ENCODE measurements at places on chromosomes 3 and 15.

- DNase-seq, result no peak
Measured at GRCh38 chr3:186966406-186966805, 36.1 kb downstream of the ST6GAL1 start.

DNA sequence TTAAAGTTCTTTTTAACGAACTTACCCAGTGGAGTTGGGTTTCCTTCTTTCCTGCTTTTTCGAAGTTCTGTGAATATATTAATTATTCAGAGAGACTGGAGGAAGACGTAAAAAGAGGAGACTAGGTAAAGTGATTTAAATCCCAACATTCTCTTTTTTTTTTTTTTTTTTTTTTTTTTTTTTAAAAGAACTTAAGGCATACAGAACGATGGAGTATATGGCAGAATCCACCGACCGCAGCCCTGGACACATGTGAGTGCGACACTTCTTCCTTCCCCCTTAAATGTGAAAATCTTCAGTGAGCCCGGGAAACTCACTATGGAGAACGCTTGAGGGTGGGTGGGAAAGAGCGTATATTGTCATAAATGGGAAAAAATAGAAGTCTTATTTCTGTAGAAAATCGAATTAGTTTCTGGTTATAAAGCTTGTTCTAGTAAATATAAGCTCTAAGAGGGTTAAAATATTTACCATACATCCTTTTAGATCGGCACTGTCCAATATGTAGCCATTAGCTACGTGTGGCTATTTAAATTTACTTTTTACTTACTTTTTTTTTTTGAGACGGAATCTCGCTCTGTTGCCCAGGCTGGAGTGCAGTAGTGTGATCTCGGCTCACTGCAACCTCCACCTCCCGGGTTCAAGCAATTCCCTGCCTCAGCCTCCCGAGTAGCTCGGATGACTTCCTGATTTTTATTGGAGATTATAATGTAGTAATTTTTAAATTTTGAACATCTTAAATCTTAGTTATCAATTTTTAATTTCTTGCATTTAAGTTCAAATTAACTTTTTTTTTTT, 892 bp downstream of the NMD3 start:
- no peak for DNase-seq

DNA sequence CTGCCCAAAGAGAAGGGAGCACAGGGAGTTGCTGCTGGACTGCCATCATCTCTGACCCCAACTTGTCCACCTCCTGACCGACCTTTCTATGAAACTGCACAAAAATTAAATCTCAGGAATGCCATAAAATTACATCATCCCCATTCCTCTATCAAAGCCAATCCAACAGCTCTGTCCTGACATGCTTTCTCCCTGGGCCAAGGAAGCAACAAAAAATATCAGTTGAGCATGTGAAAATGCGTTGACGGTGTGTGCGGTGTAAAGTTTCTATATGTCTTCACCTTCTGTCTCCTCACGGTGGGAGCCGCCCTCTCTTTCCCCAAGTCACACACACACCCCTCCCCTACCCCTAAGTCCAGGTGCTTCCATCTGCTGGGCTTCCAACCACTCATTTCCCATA, 3.6 kb upstream of the ZNF774 start:
- DNase-seq, result no peak

DNA sequence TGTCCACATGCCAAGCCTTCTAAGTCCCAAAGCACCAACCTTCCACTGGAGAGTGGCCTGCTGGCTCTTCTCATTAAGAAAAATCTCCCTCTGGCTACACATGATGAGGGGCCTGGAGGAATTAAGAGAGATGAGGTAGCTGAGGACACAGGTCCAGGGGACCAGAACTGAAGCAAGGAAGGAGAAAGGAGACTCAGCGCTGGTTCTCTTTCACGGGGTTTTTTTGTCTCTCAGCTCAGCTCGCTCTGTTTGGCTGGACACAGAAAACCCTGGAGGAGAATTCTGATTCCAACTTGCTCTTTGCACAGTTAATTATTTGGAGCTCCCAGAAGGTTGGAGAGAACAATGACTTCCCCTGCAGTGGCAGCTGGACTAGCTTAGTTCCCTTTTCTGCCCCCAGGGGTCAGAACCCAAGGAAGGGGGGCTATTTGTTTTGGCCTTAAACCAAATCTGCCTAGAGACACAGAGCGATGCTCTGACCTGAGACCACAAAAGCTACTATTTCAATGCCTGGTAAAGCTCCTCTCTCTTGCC, 507.6 kb downstream of the FHIT start:
- DNase-seq, result peak; percentile 24

DNA sequence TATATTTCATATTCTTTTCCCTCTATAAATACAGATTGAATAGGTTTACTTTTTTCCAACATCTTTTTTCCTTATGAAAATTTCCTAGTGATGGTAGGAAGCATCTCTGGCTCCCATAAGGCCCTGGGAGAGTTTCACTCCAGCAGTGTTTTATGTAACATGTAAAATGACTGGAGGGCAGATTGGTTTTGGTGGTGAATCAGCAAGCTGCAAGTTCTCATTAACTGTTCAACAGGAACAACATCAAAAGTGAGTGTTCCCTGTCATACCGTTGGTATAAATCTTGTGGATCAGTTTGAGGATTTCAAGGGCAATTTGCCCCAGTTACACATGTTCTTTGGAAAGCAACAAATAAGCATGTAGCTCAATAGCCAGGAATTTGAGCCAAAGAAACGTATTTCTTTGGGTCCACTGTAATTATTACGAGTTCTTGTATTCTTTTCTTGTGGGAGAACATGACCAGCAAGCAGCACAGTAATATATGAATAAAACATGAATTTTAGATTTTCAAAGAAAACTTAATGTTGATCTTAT, 345.7 kb downstream of the SV2B start:
- DNase-seq, result no peak

DNA sequence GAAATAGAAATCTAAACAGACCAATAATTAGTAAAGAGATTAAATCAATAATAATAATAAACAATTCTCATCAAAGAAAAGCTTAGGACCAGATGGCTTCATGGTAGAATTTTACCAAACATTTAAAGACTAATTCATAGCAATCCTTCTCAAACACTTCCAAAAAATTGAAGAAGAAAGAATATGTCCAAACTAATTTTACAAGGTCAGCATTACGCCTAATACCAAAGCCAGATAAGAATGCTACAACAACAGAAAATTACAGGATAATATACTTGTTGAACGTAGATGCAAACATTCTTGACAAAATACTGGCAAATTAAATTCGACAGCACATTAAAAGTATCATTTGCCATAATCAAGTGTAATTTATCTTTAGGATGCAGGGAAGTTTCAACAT, 36.1 kb upstream of the CADM2 start:
- no peak for DNase-seq

DNA sequence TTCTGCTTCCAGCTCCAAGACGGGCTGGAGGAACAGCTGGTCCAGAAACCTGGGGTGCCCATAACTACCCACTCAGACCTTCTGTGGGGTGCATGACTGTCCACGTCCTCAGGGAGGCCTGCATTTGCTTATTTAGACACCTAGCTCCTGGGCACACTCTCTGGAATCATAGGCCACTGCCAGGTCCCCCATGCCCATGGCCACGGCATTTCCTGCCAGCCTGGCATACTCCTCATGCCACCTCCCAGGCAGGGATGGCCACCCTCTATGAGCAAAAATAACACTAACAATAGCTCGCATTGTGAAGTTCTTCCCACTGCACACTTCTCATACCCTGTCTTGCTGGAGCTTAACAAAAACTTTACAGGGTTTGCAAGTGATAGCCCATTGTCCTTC, 166.9 kb upstream of the TPM1 start:
- no peak for DNase-seq

DNA sequence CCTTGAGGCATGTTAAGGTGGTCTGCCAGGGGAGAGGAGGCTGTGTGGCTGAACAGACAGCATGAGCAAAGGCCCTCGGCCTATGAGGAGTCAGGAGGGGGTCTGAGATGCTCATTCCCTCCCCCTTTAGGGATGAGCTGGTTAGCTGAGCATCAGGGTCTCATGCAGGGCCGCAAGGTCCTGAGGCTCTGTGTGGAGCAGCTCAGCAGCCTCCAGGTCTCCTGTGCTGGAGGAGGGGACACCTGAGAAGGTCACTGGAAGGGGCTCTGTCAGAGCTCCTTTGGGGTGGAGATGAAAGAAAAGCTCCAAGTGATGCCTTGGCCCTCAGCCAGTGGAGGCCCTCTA, 67.1 kb downstream of the RASGRF1 start:
- DNase-seq, result no peak

GRCh38 chr15:100340721-100341238, 995 bp downstream of the ADAMTS17 start:
- DNase-seq, result no peak

DNA sequence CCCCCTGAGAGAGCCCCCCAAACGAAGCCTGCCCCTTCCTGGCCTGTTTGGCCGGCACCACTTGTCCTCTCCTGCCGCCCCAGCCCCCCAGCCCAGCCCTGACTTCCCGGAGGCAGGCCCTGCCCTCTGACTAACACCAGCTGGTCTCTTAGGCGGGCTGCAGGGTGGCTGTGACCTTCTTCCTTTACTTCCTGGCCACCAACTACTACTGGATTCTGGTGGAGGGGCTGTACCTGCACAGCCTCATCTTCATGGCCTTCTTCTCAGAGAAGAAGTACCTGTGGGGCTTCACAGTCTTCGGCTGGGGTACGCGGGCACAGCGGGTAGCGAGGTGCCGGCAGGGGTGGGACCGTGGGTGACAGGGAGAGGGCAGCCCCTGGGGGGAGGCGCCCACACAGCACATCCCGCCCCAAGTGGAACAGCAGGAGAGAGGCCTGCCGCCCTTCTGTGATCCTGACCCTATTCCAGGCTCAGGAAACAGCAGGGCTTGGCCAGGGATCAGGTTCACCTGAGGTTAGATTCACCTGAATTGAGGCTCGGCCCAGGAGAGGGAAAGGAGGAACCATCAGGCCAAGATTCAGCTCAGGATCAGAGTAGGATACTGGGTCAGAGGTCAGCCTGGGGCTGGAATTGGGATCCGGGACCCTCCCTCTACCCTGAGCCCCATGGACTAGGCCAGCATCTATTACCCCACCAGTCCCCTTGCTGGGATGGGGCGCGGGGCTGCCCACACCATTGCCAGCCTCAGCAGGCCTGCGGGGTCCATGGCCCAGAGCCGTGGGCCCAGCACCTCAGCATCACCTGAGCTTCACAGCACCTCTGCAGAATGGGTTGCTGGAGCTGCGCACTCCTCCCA, 21.9 kb downstream of the PTH1R start:
- DNase-seq, result no peak

GRCh38 chr3:18937574-18937973, 210.7 kb upstream of the KCNH8 start:
- no peak for DNase-seq

DNA sequence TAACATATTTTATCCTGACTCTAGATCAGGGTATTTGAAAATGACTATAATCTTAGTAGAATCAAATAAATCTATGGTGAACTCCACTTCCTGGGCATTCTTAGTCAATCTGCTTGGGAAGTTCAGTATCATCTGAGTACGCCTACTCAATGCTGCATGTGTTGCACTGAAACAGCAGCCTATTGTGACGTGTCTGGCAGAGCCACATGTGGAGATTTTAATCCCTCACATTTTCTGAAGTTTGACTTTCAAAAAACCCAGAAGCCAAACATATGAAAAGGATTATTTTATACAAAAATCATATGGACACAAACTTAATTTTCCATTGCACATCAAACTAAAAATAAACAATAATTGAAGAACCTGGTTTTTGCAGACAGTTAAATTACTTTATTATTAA, 798.3 kb downstream of the ROBO1 start:
- peak; percentile 67 for DNase-seq

GRCh38 chr3:55585856-55586255, 98.8 kb upstream of the WNT5A start:
- no peak for DNase-seq

DNA sequence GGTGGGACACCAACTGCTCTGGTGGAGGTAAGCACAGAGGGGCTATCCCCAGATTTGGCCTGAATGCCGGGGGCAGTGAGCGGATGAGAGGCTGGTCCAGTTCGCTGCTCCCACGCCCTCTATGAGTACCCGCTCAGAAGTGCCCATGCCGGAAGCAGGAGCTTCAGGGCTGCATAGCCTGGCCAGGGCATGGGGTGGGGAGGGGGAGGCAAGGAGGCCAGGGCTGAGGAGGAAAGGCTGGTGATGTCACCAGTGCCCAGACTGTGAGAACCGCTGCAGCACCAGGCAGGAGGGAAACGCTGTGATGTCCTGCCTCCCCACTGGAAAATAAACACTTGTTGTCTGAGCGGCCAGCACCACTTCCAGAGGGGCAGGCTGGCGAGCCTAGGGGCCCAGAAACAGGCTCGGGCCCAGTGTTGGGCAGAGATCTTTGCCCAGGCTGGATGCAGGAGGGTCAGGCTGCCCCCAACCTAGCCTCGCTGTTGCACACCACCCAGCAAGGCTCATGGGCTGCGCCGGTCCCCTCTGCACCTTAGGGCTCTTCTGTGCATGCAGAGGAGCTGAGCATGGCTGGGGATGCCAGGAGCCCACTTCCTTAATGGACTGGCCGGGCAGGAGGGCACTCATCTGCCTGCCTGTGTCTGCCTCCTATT, 10.9 kb upstream of the DLL4 start:
- no peak for DNase-seq

DNA sequence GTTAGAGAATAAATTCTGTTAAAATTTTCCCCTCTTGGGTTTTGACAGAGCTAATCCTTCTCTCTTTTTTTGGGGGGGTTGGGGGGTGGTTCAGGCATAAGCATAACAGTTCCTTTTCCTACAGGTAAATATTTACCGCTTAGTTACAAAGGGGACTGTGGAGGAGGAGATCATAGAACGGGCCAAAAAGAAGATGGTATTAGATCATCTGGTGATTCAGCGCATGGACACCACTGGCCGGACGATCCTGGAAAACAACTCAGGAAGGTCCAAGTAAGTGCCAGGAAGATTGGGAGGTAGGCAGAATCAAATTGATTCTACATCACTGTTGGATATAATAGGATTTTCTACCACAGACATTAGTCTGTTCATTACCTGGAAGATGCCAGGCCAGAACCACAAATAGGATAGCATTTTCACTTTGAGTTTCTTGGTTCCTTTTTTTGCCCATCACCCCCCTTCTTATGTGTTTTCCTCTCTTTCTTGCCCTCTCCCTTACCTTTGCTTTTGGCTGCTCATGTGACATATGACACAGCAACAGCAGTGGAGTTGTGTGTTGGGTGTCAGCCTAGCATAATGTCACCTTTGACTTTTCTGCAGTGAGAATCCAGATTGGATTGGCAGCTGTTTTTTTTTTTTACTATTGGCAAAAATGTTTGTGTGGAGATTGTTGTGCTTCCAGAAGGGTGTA, 79.0 kb downstream of the CHD2 start:
- DNase-seq, result no peak

- no peak for DNase-seq
Measured at GRCh38 chr3:117442566-117442965, 733.0 kb downstream of the TUSC7 start.

DNA sequence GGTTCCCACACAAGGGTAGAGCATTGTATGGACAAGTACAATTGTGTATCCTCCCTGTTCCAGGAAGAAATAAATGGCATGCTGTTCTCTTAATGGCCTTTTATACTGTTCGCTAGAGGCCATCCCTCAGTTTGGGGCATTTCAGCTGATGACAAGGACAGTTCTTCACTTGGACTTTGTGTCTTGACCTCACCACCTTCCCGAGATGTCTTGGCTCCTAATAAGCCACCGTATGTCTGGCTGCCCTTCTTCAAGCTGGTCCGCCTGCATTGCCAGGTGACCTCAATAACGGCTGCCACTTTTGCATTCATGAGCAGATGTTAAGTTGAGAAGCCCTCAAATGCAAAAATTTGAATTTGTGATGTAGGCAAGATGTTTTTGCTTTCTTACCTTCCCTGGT, 24.1 kb downstream of the ZBTB38 start:
- DNase-seq, result no peak
